Activated gamma-delta T cell (primary cell): ENCODE measurements at places on chromosomes 2 and 18.

DNA sequence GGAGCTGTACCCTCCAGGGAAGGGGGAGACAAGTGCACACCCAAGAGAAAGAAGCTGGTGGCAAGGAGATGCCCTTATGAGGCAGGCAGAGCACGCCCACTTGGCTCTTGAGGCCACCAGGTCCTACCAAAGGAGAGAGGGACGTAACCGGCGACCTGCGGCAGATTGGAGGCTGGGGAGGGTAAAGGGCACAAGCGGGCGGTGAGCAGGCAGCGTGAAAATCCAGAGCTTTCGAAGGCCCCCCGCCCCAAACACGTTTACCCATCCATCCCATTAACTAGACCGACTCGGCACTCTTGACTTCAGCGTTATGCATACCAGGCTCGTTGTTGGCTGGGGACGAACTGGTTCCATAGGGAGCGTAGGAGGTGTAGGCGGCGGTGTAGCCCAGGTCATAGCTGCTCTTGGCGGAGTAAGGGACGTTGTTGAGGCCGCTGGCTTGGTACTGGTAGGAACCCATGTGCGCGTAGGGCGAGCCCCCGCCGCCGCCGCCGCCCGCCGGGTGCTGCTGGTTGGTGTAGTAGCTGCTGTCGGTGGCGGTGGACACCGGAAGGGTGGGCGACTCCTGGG, 794 bp downstream of the DLX2 start:
- DNase-seq = peak; percentile 31

DNA sequence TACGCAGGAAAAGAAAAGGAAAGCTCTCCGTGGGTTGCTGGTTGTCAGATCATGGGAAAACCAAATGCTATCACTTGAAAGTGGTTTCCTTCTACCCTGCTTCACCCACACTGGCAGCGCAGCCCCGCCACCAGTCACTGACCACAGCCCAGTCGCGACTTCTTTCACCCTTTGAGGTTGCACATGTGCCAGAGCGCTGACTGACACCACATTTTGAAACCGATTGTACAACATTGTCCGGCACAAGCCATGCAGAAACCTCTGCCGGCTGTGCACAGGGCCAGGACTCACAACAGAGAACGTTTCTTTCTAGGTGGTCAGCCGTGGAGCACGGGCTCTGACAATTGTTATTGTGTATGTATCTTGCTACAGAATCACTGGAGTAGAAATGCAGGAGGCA, 827.2 kb upstream of the POU3F3 start:
- no peak for DNase-seq

DNA sequence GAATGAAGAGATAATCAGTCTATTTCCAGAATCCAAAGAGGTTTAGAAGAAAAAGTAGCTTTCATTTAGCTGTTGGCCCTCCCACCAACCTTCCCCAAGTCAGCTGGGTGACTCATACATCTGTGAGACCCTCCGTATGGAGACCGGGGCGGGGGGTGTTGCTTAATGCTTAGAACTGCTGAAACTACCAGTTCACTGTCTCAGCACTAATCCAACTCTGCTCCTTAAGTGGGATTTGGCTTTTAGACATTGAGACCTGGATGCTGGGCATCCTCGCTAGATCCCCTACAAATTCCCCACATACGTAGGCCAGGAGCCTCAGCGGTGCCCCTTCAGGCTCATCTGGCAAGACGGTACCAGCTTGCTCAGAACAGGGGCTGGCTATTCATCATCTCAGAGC, at the start of gene SAG:
Gene SAG, plus strand, starts transcription at position 252 of the 400 bp plus-strand sequence. CDS start 1,374 bp downstream, outside the sequence.
- no peak for DNase-seq

DNA sequence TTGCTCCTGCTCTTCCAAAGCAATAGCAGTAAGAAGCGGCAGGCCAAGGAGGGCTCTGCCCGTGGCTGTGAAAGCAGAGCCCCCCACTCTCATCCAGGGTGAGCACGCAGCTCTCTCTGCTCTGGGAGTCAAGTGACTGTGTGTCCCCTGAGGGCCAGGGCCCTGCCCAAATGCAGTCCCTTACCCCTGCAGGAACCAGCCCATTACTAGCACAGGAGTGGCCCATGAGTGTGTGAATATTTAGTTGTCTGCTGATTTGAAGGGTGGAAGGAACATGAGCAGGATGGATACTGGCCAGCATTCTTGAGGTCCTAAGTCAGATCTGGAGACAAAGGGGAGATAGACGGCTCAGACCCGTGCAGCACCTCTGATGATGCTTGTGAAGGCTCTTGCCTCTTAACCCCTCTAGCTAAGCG, 69.7 kb upstream of the FOSL2 start:
- no peak for DNase-seq

GRCh38 chr18:69838620-69839411, 108.9 kb downstream of the CD226 start:
- no peak for DNase-seq
